ENCODE measurements at places on chromosomes 16 and 17. TPM values are rescaled to one million over a fixed set of nuclear protein-coding genes. Genes with fewer than 3 reads are reported as not detected.

DNA sequence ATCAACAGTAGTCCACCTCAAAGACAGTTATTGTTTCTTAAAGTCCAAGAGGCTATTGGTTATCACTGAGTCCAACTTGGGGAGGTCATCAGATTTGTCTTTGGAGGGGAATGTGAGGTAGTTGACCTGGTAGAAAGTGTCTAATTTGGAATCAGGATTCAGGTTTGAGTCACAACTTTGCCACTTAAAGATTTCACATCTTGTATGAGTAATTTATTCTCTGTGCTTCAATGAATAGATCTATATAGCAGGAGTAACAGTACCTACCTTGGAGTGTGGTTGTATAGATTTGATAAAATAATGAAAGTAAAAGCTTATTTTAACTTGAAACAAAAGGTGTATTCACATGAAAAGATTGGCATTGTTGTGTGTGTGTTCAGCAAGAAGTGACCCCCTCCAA lies 119.3 kb upstream of the TBX2 start:
- H3K4me1 ChIP-seq, result peaks cover 7% of the 10 kb centered on the region
- H3K4me3 ChIP-seq, result no peak overlapping the region

- H3K27ac ChIP-seq, result peak overlapping the region; percentile 44
- H3K4me3 ChIP-seq, result no peak overlapping the region
- H3K27me3 ChIP-seq, result no peaks in the 10 kb centered on the region
Measured at GRCh38 chr17:70906808-70907207, 737.5 kb downstream of the KCNJ2 start.

- H3K4me3 ChIP-seq, result peak overlapping the region; percentile 66
- no peak overlapping the region for H3K27ac ChIP-seq
- no peaks in the 10 kb centered on the region for H3K27me3 ChIP-seq
- peaks cover 39% of the 10 kb centered on the region for H3K4me1 ChIP-seq
- DNase-seq, result no peak
Measured at GRCh38 chr17:38428643-38429371, 543 bp downstream of the ARHGAP23 start.

- peaks cover 1% of the 10 kb centered on the region for H3K27me3 ChIP-seq
- no peaks in the 10 kb centered on the region for H3K36me3 ChIP-seq
- DNase-seq, result no peak
- no peak overlapping the region for H3K27ac ChIP-seq
Measured at GRCh38 chr17:50611634-50612033, 23.0 kb upstream of the ABCC3 start.

DNA sequence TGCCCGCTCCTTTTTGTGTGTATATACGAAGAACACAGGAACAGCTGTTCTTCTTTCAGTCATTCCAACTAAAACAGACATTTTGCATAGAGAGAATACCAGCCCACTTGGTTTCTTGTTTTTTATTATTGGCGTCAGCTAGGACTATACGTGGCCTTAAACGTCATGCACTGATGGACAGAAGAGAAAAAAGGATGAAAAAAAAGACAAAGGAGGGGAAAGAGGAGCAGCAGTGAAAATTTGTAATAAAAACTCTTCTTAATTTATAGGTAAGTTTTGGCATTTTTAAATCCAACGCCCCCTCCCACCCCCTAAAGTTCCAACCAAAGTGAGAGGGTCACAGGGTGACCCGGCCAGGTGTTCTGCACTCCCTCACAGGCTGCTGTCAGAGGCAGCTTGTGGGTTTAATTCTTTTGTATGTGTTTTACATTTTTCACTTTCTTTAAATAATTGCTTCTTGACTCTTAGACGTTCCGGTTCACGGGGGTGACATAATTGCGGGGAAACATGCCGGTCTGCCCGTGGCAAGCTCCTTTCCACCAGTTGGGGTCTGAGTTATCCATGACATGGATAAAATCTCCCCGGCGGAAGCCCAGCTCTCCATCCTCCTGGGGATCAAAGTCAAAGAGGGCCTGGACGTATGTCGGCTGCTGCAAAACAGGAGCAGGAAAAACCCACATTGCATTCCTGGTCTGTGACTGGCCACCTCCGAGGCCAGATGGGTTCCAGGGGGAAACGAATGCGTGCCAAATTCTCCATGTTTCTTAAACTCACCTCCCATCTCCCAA lies 30.9 kb upstream of the SLC25A19 start:
- H3K27ac ChIP-seq, result no peak overlapping the region
- H3K36me3 ChIP-seq, result peaks cover 18% of the 10 kb centered on the region
- no peaks in the 10 kb centered on the region for H3K27me3 ChIP-seq
- no peaks in the 10 kb centered on the region for H3K4me1 ChIP-seq
- no peak for DNase-seq
- H3K4me3 ChIP-seq, result no peak overlapping the region

DNA sequence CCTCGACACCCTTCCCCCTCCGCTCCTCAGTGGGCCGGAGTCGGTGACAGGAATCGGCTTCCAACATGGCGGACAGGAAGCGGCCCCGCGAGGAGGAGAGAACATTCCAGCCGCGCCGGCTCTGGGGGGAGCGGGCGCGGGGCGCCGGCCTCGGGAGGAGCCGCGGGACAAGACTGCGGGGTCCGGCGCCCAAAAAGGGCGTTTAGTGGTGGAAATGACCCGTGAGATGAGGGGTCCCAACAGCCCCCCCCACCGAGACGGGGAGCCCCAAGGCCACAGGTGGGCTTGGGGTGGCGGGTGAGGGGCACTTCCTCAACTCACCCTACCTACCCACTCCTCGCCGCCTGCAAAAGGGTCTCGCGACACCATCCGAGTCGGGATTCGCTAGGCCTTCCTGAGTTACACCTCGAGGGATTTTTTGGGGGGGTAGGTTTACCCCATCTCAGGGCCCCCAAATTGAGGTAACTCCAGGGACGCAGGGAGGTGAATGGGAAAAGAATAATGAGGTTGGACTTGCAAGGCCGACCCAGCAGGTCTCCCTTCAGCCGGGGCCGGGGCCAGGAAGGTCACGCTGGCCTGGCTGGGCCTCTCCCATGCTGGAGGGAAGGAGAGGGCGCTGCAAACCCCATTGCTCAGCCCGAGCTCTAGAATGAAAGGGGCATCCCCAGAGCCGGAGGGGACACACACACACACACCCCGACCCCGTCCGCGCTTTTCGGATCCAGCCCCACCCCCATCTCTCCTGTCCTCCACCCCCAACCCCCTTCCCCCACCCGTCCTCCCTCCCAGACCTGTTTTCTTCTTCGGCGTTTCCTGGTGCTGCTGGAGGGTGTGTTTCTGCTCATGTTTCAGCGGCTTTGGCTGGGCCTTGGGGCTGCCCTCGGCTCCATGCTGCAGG lies 707 bp downstream of the NUFIP2 start:
- no peaks in the 10 kb centered on the region for H3K27me3 ChIP-seq
- peaks cover 37% of the 10 kb centered on the region for H3K4me1 ChIP-seq
- peak overlapping the region; percentile 99 for H3K27ac ChIP-seq

- H3K27me3 ChIP-seq, result peaks cover 17% of the 10 kb centered on the region
- no peaks in the 10 kb centered on the region for H3K36me3 ChIP-seq
- H3K4me1 ChIP-seq, result no peaks in the 10 kb centered on the region
- H3K27ac ChIP-seq, result no peak overlapping the region
- DNase-seq, result no peak
- no peak overlapping the region for H3K4me3 ChIP-seq
Measured at GRCh38 chr16:47732122-47732521, 271.0 kb downstream of the PHKB start.

GRCh38 chr16:17448640-17449638 lies 21.8 kb downstream of the XYLT1 start:
- peaks cover 3% of the 10 kb centered on the region for H3K27me3 ChIP-seq
- H3K4me1 ChIP-seq, result peaks cover 8% of the 10 kb centered on the region
- no peak overlapping the region for H3K27ac ChIP-seq
- H3K36me3 ChIP-seq, result peaks cover under 1% of the 10 kb centered on the region
- H3K4me3 ChIP-seq, result no peak overlapping the region

DNA sequence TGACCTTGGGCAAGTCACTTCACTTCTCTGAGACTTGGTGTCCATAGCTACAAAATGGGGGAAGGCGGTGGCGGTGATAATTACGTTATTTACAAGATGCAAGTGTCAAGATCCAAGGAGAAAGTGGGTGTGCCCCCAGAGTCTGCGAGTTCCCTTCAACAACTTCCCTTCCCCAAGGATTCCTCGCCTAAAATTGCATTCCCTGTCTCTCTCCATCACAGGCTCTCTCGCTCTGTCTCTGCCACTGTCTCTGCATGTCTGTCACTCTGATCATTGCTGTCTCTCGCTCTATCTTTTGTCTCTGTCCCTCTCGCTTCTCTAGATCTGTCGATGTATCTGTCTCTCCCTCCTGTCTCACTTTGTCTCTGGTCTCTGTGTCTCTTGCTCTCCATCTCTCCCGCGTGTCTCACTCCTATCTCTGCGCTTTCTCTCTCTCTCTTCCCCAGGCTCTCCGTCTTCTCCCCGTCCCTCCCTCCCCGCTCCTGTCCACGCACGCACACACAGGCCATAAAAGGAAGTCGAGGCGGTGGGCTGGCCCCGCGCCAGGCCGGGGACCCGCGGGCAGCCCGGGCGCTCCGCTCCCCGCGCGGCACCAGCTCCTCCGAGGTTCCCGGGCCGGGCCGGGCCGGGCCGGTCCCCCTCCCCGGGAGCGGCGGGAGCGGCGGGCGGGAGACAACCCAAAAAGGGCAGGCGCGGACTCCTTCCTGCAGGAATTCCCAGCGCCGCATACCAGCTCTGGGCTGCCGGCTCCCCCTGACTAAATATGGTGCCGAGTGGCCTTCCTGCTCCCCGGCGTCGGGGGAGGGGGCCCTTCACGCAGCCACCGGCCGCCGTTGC lies 1.1 kb upstream of the MYH11 start:
- peak overlapping the region; percentile 76 for H3K4me3 ChIP-seq
- peak overlapping the region; percentile 26 for H3K27ac ChIP-seq
- H3K36me3 ChIP-seq, result no peaks in the 10 kb centered on the region
- peaks cover 58% of the 10 kb centered on the region for H3K27me3 ChIP-seq
- peak; percentile 45 for DNase-seq

- no peaks in the 10 kb centered on the region for H3K27me3 ChIP-seq
- H3K36me3 ChIP-seq, result no peaks in the 10 kb centered on the region
- peaks cover 18% of the 10 kb centered on the region for H3K4me1 ChIP-seq
- H3K27ac ChIP-seq, result peak overlapping the region; percentile 59
- no peak for DNase-seq
Measured at GRCh38 chr17:77363821-77364361, 223.1 kb downstream of the SEC14L1 start.

GRCh38 chr17:35731239-35731916 lies at the start of gene RASL10B:
TSS of gene RASL10B (plus strand) at chr17:35731639. CDS start at chr17:35735185, 3,546 bp downstream.
- peak within 1 kb of the TSS; percentile 21 for H3K27ac ChIP-seq
- H3K27me3 ChIP-seq, result no peaks in the 10 kb centered on the region
- no peaks in the 10 kb centered on the region for H3K36me3 ChIP-seq
- no peak for DNase-seq
- peak within 1 kb of the TSS; percentile 84 for H3K4me3 ChIP-seq
- H3K4me1 ChIP-seq, result peaks cover 52% of the 10 kb centered on the region

The HAGH gene
- 27.8 TPM for total RNA-seq

The PSMC3IP gene
- total RNA-seq, result 9.8 TPM

The TM4SF5 gene
- total RNA-seq, result not detected

The TCAP gene
- 3.0 TPM for total RNA-seq

The SERPINF2 gene
- 0.44 TPM for total RNA-seq

Data from mesothelial cell of epicardium (in vitro differentiated cells).